ENCODE measurements at places on chromosomes 7 and 10.

- no peak for DNase-seq
Measured at GRCh38 chr10:120098232-120098930, 205.9 kb downstream of the SEC23IP start.

- DNase-seq: no peak
Measured at GRCh38 chr7:155521743-155522398, 24.5 kb downstream of the CNPY1 start.

DNA sequence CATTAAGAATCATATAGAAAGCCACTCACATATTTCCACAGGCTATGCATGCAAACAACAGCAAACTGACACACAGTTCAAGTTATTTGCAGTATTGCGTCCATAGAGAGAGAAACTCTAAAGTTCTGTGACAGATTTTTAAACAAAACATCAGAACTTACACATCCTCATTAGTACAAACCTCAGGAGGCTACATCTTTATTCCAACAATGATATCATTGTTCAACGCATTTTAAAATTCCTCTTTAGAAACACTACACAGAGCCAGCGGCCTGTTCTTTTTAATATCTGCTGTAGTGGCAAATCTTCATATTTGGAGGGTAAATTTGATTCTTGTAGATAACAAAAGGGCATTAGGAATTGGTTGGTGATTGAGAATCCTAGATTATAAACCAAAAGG, 55.9 kb upstream of the NFE2L3 start:
- no peak for DNase-seq

GRCh38 chr10:122263971-122264370, 7.1 kb upstream of the BTBD16 start:
- DNase-seq: no peak

DNA sequence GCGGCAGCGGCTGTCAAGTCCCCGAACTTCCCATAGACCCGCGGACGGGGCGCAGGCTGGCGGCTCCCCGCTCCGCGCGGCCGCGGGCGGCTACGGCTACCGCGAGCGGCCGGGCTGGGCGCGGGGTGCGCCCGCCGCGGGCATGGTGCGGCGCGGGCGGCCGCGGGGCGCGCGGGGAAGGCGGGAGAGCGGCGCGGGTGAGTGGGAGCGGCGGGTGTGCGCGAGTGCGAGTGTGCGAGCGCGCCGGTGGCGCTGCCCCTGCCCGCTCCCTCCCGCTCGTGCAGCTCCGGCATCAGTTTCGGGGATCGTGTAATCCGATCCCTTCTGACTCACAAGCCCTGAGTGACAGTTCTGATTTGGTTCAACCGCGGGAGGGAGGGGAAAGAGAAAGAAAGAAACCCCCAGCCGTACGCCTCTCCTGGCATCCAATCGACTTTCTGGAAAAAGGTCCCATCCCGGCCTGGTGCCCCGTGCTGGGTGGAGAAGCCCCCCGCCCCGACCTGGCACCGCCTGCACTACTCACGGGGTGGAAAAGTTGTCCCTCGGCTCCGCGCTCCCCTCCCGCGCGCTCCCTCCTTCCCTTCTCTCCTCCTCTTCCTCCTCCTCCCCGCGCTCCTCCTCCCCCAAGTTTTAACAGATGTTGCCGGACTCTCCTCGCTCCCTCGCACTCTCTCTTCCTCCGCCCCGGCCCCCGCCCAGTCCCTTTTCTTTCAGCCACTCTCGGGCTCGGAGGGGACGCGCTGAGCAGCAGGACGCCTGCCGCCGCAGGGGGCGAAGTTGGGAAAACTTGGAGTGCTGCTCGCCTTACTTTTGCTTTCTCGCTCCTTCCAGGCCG, at the start of gene GLI3:
GLI3 (minus strand) TSS at position 234 of the 835 bp plus-strand sequence. CDS start 13,956 bp downstream, outside the sequence.
- DNase-seq: no peak

DNA sequence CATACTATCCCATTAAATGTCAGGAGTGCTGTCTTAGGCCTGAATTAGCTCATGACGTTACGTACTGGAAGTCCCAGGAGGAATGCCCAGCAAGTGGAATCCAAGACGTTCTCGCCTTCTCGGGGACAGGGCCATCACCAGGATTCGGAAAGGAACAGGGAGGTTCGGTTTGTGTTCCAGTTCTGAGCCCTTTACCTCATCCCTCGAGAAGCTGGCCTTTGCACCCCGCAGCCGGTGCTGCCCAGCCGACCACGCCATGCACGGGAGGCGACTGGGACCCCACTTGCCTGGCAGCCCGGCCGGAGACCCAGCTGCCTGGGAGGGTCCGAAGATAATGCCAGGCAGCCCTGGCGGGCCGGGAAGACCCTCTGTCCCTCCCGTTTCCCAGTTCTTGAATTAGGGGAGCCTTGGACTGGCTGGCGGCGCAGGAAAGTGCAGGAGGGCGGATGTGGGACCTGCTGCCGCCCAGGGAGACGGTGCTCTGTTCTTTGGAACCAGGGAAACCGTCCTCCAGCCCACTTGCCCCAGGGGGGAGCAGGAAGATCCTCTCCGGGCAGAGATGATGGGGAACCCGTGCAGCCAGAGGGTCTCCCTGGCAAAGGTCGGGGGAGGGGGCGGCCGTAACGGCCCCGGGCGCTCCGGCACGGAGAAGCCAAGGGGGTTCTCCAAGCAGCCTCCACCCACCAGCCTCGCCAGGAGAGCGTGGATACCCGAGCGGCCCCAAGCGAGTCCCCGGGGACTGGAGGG, 671 bp upstream of the CHST3 start:
- DNase-seq: no peak

GRCh38 chr10:86339226-86339865, 27.2 kb downstream of the GRID1 start:
- DNase-seq: no peak

- DNase-seq: no peak
Measured at GRCh38 chr10:104608091-104608828, 32.8 kb upstream of the SORCS3 start.

DNA sequence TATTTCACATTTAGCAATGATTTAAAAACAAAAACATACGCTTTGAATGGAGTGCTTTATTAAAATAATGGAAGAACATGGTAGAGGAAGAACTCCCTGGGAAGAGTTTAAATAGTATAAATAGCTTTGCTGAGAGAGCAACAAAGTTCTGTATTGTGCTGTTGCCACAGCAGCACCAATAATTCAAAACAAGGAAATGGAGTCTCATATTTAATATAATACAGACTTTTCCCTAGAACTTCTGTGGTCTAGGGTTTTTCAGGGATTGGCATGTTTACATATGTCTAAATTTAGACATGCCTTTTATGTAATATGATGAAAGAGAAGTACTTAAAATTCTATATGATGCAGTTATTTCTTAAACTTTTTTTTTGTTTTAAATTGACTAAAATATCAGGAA, 217.2 kb upstream of the HDAC9 start:
- DNase-seq: no peak

GRCh38 chr7:27211764-27212204, 11.9 kb upstream of the HOXA13 start:
- no peak for DNase-seq

GRCh38 chr7:157122800-157123495, 15.8 kb upstream of the UBE3C start:
- no peak for DNase-seq

GRCh38 chr10:125768219-125768855, 7.3 kb downstream of the MMP21 start:
- DNase-seq: no peak

DNA sequence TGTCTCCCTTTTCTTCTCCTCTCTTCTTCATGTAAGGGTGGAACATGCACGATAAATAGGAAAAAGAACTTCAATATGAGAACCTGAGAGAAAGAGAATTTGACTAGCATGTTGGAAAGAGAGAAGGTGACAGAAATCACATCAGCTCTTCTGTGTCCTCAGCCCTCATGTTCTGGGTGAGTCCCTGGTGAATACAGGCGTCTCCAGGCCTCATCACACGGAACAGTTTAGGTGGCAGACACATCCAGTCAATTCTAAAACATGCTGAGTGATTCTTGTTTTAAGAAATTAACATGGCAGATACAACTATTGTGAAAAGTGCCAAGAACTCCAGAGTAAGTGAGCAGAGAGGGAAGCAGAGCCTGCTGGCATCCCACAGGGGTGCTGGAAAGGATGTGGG, 96.1 kb downstream of the FAM107B start:
- DNase-seq: no peak

DNA sequence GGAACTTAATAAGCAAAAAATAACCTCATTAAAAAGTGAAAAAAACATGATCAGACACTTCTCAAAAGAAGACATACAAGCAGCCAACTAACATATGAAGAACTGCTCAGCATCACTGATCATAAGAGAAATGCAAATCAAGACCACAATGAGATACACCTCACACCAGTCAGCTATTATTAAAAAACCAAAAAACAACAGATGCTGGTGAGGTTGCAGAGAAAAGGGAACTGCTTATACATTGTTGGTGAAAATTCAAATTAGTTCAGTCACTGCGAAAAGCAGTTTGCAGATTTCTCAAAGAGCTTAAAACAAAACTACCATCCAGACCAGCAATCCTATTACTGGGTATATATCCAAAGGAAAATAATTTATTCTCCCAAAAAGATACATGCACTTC, 513.3 kb downstream of the MDFIC start:
- no peak for DNase-seq

GRCh38 chr10:35025916-35026315, 64.2 kb downstream of the CUL2 start:
- DNase-seq: no peak

DNA sequence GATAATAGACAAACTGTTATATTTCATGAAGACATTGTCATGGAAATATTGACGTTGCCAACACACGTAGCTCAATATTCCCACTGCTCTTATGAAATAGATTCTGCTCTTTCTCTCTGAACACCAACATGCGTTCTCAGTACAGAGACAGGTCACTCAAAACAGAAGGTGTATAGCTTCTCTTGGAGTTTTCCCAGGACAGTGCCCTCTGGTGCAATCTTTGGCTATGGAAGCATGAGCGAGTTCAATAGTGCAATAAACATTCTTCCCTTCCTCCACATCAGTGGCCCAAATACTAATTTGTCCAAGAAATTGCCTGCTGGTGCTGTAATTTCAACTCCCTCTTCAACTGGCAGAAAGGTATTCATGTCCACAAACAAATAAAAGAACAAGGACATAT, 145.3 kb downstream of the MAGI2 start:
- no peak for DNase-seq

- no peak for DNase-seq
Measured at GRCh38 chr10:131925011-131925649, 24.3 kb downstream of the PPP2R2D start.

DNA sequence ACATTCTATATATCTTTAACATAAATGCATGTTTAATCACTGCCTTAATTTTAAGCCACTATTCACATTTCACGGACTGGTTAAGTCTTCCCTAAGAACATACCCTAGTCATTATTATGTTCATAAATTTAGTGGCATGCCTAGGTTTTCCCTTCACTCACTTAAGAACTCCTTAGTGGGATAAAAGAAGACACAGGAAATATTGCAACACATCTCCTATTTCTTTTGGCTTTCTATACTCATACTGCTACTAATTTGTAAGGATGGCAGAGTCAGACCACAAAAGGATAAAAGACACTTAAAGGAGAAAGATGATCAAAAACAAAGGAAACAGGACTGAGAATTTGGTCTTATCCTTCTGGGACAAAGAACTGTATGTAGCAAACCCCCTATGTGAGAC, 951.4 kb downstream of the SORCS3 start:
- no peak for DNase-seq

Measured in stimulated activated CD4-positive, alpha-beta T cell treated with anti-CD3 and anti-CD28 coated beads, Interleukin-1b, Interleukin-23, amount 100 ng/mL, for 1 hour (primary cell).